ENCODE measurements at places on chromosomes 4 and X.

- DNase-seq = no peak
Measured at GRCh38 chrX:55028040-55028439, 2.7 kb downstream of the ALAS2 start.

DNA sequence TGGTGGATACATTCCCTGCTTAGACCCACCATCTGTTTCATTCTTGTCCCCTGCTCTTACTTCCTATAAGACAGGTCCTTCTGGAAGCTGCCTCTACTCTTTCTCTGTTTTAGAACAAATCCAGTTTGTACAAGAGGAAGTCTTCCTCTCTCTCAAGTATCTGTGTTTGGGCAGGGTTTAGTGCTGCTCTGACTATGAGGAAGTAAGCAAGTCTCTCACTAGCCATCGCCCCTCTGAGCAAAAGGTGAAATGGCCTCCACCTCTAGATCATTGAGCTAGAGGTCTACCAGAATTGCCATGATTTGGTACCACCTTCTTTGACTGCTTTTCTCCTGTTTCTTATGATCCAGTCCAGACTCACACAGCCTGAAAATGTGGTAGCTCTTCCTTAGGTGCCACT lies 8.4 kb downstream of the BTK start:
- DNase-seq = no peak

GRCh38 chrX:46545111-46546005 lies at the start of gene ZNF674:
Gene ZNF674 (minus strand): TSS chrX:46545421. CDS start chrX:46542087, 3,334 bp downstream.
- DNase-seq = peak; percentile 81

GRCh38 chr4:7058792-7059191 lies 9.1 kb downstream of the GRPEL1 start:
- DNase-seq = no peak

GRCh38 chrX:72054779-72055489 lies 76.8 kb downstream of the RTL5 start:
- DNase-seq = no peak

DNA sequence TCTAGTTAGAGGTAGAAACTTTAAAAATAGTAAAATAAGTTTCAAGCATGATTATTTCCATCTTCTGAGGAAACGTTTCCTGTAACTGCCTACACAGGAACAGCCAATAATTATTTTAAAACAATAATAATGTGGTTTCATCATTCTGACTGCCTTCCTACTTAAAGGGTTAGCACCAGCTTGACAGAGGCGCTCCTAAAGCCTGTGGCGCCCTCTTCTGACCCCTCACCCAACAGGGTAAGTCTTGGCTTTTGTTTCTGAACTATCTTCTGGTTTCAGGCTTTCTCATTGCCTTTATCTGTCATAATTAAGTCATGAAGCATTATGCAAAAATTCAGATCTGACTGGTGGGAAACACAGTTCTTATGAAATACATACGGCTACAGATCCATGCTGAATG lies 96.7 kb downstream of the ITM2A start:
- no peak for DNase-seq

DNA sequence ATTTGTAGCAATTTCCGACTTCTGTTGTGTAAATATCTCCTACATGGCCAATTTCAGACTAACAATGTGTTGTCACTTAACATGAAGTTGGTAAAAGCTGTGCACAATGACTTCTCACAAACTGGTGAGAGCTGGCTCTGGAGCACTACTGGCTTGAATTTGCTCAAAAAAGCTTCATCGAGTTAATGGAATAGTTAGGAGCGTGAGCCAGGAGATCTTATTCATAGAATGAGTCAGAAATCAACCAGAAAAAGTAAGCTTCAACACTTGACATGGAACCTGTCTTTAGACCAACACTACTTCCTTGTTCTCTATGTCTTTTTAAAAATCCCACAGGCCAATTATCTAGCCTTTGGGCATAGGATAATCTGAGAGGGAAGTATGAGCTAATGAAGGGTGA lies 7.9 kb upstream of the CHRDL1 start:
- DNase-seq = no peak

DNA sequence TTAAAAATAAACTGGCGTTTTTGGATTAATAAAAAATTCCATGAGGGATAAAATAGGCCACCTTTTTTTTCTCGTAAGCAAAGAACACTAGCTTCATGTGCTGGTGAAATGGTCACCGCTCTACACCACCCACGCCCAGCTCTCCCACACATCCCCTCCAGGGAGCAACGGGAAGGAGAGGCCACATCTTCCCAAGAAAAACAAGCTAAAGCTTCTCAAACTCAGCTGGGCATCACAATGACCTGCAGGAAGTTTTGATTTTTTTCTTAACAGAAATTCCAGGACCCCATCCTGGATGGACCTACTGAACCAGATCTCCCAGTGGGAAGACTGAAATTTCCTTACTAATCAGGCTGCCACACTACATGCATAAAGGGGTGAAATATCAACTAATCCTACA lies 9.8 kb downstream of the TSPAN5 start:
- no peak for DNase-seq

- no peak for DNase-seq
Measured at GRCh38 chrX:72430405-72430968, 124.8 kb upstream of the CITED1 start.

DNA sequence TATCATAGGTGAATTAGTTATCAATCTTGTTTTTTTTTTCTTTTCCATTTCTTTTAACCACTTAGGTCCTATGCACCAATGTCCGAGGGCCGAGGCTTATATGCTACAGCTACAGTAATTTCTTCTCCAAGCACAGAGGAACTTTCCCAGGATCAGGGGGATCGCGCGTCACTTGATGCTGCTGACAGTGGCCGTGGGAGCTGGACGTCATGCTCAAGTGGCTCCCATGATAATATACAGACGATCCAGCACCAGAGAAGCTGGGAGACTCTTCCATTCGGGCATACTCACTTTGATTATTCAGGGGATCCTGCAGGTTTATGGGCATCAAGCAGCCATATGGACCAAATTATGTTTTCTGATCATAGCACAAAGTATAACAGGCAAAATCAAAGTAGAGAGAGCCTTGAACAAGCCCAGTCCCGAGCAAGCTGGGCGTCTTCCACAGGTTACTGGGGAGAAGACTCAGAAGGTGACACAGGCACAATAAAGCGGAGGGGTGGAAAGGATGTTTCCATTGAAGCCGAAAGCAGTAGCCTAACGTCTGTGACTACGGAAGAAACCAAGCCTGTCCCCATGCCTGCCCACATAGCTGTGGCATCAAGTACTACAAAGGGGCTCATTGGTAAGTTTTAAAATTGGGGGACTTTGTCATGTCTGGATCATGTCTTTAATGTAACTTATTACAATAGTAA lies 250.7 kb downstream of the RAPGEF2 start:
- no peak for DNase-seq

DNA sequence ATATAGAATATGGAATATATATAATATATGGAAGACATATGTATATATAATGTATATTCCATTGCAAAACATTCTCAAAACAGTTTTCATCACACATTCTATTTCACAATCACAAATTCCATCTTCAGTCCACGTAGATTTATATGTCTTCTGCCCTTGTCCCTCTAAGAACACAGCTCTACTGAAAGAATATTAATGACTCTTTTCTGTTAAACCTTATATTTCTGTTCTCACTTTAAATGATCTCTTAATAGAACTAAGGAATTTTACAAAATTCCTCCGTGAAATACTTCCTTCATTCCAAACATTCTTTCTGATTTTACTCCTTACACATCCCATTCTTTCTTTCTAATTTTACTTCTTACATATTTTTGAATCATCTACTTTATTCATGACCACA lies 1043.1 kb upstream of the PABPC4L start:
- DNase-seq = peak; percentile 64

DNA sequence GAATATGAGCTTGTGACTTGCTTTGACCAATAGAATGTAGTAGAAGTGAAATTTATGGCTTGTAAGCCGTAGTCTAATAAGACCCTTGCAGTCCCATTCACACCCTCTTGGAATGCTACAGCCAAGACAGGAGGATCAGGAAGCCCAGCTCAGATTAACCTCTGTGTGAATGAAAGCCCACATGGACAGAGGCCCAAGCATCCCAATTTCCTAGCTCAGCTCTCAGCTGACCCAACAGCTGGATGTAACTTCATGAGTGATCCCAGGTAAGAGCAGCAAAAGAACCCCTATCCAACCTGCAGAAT lies 12.8 kb upstream of the PPM1K start:
- no peak for DNase-seq

DNA sequence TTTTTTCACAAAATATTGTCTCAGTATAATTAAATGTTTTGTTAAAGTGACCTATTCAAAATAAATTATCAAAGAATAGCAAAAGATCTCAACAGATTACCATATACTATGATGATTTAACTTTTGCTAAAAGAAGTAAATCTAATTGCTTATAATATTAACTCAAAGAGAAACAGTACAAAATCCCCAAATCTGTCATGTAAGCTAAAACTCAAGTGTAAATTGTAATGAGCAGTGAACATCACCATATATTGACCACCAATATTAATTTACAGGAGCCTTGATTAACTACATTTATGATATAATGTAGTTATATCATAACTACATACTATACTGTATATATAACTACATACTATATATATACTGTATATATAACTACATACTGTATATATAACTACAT lies 174.4 kb downstream of the SLC39A8 start:
- DNase-seq = no peak

GRCh38 chrX:112867570-112867969 lies 26.9 kb upstream of the AMOT start:
- DNase-seq = no peak

DNA sequence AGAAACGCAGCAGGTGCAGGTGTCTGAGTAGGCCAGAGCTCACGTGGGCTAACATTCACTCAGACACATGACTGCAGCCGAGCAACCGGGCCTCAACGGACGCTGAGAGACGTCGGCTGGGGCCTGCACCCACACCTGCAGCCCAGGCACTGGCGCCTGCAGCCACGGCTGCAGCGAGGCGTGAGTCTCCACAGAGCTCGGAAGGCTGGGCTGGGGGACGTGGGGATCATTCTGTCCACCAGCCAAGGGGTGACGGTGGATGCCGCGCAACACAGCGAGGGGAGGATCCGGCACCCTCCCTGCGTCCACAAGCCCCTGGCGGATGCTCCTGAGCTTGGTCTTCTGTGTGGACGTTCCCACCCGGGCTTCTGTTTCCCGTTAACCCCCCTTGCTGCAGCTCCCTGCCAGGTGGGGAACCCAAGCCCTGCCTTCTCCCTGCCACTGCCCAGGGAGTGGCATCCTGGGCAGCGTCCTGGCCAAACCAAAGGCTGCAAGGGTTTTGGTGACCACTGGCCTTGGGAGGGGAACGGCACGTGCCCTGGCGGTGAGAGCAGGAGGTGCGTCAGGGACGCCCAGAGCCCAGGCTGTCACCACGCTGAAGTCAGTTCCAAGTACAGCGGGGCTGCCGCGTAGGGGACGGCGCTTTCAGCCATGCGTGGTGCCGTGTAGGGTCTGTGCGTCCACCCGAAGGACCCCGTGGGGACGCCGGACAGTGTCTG lies 16.3 kb downstream of the PPP2R3B start:
- no peak for DNase-seq

GRCh38 chr4:153731239-153731638 lies 28.6 kb downstream of the RNF175 start:
- DNase-seq = peak; percentile 54

- no peak for DNase-seq
Measured at GRCh38 chr4:23770011-23770410, 119.8 kb downstream of the PPARGC1A start.

GRCh38 chr4:26782168-26782829 lies 78.3 kb upstream of the STIM2 start:
- no peak for DNase-seq

DNA sequence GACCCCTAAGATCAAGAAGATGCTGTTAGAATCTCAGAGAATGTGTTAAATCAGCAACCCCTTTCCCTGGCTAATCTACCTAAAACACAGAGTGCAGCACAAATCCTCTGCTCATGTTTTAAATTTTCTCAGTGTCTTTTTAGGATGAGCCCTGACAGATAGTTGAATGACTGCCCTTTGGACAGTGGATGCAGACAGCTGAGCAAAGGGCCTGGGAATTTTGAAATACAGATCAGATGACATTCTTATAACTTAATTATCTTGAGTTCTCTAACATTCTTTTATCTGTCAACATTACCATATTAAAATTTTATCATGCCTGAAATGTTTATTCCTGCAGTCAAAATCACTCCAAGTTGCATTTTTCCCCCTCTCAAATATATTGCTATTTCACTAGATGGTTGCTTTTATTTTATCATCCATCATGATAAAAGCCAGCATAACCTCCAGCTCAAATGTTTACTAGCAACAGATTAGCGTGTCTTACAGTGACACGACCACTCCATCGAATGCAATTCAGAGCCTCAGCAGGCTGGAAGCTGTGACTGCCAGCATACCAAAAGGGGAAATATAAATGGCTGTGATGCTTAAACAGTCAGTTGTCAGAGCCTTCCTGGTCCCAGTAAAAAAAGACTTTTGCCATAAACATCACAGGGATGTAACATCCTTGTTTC lies 22.8 kb upstream of the ARHGAP24 start:
- DNase-seq = no peak

- DNase-seq = no peak
Measured at GRCh38 chr4:91267543-91267942, 1036.2 kb upstream of the GRID2 start.

GRCh38 chr4:183026701-183027100 lies 72.4 kb upstream of the WWC2 start:
- no peak for DNase-seq

- no peak for DNase-seq
Measured at GRCh38 chr4:2660596-2661211, 95.4 kb downstream of the TNIP2 start.

DNA sequence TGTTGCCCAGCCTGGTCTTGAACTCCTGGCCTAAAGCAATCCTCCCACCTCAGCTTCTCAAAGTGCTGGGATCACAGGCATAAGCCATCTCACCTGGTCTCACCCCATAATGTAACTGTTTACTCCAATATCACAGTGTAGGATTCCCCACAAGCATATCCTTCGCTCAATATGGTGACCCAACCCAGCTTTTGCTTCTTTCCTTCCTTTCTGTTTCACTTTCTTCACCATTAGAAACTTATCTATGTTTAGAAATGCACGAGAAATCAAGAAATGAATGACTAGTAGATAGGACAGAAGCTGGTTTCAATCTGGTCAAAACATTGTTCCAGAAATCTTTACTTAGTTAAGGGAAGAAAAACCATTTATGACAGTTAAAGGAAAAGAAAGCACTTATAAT lies 18.9 kb downstream of the TSPAN5 start:
- DNase-seq = no peak

DNA sequence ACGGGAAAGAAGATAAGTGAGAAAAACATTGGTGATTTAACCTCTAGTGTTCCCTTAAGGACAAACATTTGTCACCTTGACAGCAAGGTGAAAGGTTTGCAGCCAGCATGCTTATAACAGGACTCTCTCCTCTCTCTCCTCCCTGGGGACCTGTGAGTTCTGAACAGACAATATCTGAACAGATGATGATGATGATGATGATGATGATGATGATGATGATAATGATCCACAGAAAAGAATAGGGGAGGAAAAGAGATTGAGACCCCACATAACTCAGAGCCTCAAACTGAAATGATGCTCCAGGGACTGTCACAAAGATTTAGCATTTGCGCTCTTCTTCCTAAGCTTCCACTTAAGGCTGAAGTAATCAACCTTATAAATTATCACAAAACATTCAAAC lies 103.9 kb downstream of the SLC10A7 start:
- no peak for DNase-seq
